ENCODE measurements at places on chromosomes 12 and 14.

- no peak for DNase-seq
Observed at GRCh38 chr14:79083356-79083755, 913.2 kb downstream of the NRXN3 start.

GRCh38 chr12:6524648-6525047 lies 9.7 kb upstream of the GAPDH start:
- DNase-seq, result no peak

DNA sequence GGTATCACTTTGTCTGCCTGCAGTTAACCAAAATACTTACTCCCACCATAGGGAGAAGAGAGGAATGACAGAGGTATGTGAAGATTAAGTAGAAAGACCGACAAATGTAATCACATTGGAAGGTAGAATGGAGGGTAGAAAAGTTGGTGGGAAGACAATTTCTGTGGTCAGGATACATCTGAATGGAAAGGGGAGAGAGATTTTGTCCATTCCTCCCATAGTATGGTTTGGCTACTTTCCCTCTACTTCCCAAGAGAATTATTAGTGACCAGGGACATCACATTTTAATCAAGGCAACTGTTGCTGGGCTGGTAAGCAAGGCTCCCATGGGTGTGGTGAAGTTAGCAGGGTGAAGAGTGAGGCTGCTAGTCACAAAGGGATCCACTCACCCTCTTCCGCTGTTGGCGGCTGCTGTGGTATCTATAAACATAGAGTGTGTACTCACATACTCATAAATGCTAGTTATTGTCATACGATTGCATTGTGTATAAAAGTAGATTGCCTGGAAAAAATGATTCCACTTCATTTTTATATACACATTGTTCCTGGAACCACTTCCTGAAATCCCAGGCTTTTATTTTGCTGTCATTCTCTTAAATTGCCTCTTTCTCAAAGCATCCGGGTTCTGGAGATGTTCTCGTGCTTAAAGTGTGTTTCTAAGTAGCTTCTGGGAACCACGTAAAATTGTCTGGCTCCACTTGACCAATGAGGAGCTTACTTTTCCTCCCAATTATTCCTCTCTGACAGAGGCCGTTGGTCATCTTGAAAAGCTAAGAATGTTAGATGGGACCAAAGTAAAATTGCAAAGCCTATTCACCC lies 413.1 kb downstream of the ZFP36L1 start:
- DNase-seq, result no peak

DNA sequence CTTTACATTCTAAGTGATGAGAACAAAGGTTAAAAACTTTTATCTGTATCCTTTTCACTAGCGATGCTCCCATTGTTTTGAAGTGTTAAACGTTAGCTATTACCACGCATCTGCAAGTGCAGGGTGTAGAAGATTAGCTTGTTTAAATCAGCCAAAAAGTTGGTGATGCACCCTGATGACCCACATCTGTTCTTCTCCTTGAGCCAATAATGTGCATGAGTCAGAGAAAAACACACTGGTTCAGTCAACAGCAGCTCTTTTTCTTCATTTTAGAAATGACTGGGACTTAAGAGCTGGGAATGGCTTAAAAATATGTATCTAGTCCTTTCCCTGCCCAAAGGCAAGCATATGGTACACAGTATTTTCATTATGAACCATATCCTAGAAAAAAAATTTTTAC lies 323.5 kb upstream of the PDE3A start:
- DNase-seq, result no peak

- no peak for DNase-seq
Observed at GRCh38 chr14:59352961-59353360, 112.2 kb downstream of the GPR135 start.

DNA sequence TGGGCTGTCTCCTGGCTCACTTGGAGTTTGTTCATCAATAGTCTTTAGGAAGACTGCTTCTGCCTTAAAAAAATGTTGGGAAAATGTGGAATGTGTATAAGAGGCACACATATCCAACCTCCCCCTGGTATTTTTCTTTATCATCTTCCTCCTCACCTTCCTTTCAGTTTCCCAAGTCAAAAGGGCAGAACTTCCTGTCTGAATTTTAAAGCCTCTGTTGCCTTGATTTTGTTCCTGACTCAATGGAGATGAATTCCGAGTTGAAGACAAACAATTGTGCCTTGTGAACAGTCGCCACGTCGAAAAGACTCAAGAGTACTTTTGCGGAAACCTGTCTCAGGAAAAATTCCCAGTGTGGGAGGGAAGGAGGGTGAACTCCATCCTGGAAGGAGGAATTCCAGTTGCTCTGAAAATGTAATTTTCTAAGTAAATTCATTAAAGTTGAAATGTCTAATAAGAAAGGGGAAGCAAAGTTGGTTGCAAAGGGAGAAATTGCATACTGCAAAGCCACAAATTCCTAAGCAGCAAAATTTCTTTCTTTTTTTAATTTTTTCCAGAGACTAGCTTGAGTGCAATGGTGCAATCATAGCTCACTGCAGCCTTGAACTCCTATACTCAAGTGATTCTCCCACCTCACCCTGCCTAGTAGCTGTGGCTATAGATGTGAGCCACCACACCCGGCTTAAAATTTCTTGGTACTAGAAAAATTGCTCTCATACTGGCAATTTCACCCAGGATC lies 50.2 kb upstream of the ELK3 start:
- no peak for DNase-seq

DNA sequence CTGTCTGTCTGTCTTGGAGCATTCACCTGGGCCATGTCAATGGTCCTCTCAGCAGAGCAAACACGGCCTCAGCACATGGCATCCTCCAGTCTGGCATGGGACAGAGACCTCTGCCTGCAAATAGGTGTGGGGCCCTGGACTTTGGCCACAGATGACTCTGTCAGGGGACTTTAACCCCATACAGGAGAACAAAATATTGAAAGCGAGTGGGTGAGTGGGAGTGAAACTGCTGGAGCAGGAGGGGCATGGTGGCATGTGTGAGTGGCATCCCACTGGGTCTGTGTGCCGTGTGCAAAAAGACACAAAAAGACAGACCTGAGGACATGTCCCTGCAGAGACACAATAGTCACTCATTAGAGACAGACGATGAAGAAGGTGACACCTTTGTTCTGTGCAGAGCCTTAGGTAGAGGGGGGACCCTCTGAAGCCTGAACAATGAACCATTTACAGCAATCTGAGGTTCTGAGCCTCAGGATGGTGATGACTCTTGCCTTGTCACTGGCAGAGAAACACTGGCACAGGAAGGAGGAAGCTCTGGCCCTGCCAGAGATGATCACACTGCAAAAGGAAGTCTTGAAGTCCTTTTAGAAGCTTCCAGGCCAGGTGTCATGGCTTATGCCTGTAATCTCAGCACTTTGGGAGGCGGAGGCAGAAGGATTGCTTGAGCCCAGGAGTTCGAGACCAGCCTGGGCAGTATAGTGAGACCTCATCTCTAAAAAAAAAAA lies 7.5 kb downstream of the LAG3 start:
- DNase-seq, result no peak

- DNase-seq, result peak; percentile 70
Observed at GRCh38 chr14:103519043-103519836, 3.4 kb downstream of the CKB start.

GRCh38 chr12:24185782-24186181 lies 236.3 kb upstream of the SOX5 start:
- DNase-seq, result no peak

GRCh38 chr12:120455302-120455701 lies 9.1 kb downstream of the GATC start:
- DNase-seq, result no peak

DNA sequence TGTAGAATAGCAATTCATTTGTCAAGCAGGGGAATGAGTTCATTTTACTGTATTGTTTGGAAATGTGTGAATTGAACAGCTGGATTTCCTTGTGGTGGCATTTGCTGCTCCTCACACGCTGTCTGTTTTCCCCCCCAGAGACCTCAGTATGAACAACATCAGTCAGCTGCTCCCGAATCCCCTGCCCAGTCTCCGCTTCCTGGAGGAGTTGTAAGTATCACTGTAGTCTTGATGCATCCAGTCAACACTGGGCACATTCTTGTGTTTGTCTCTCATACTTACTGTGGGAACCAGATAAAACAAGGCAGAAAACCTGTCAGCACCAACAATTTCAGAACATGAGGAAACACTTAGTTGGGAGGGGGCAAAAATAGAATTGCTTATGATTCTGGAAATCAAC lies 64.9 kb downstream of the LGR5 start:
- DNase-seq, result no peak
